Activated T-cell treated with anti-CD3 and anti-CD28 coated beads, Interleukin-2, amount 50 U/mL, for 4 hours (primary cell): ENCODE measurements at places on chromosomes 1 and 21. TPM values are rescaled to one million over a fixed set of nuclear protein-coding genes. Genes with fewer than 3 reads are reported as not detected.

THEMIS2 gene
- 14.2 TPM for total RNA-seq

FMO1 gene
- not detected for total RNA-seq

PADI2 gene
- total RNA-seq: 0.13 TPM

SHISA4 gene
- 0.37 TPM for total RNA-seq

RBP7 gene
- total RNA-seq: not detected

DENND4B gene
- total RNA-seq: 110 TPM

FLG2 gene
- total RNA-seq: not detected

TMEM52 gene
- total RNA-seq: 3.5 TPM

FCRL6 gene
- total RNA-seq: not detected

ESRRG gene
- not detected for total RNA-seq

ANKRD65 gene
- not detected for total RNA-seq

RGSL1 gene
- total RNA-seq: not detected

NPHS2 gene
- not detected for total RNA-seq

HDGF gene
- total RNA-seq: 221 TPM

SYT14 gene
- total RNA-seq: not detected

C1orf74 gene
- 2.1 TPM for total RNA-seq

KCNN3 gene
- 0.45 TPM for total RNA-seq
